ENCODE measurements at places on chromosomes 11 and 22.

- no peak for DNase-seq
These were observed 134.8 kb downstream of the CACNA1I start for GRCh38 chr22:39705386-39705785.

- no peak for DNase-seq
These were observed 46.6 kb upstream of the FADD start for GRCh38 chr11:70156291-70157037.

- no peak for DNase-seq
These were observed 61.8 kb downstream of the IRAG1 start for GRCh38 chr11:10631761-10632160.

DNA sequence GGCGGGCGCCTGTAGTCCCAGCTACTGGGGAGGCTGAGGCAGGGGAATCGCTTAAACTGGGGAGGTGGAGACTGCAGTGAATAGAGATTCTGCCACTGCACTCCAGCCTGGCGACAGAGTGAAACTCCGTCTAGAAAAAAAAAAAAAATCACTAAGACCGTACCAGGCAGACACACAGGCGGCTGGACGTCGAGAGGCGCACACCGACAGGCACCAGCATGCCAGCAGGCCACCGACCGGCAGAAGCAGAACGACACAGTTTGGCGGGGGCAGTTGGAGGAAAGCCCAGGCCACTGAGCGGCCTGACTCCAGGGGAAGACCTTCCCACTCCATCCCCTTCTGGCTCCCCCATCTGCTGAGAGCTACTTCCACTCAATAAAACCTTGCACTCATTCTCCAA lies 17.5 kb downstream of the OR10D3 start:
- DNase-seq = no peak

DNA sequence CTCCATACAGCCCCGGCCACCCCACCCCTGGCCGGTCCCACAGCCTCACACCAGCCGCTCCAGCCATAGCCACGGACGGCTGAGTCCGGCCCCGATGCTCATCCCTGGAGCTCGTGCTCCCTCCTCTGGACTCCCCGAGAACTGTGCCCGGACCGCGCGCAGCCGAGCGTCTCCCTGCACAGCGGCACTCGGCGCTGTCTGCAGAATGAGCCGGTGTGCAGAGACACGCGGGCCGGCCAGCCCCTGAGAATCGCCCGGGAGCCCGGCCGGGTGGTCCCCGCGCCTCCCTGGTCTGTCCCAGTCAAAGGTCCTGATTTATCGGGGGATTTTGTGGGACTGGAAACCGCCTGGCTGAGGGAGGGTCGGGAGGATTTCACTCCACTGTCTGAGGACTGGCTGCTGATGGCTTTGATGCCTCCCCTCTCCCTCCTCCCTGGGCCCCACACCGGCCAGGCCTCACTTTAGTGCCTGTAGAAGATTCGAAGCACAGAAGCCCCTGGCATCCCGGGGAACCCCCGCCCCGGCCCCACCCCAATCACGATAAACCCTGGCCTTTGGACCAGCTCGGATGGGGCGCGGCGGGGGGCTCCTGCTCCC lies 102.7 kb downstream of the BRD1 start:
- peak; percentile 40 for DNase-seq

DNA sequence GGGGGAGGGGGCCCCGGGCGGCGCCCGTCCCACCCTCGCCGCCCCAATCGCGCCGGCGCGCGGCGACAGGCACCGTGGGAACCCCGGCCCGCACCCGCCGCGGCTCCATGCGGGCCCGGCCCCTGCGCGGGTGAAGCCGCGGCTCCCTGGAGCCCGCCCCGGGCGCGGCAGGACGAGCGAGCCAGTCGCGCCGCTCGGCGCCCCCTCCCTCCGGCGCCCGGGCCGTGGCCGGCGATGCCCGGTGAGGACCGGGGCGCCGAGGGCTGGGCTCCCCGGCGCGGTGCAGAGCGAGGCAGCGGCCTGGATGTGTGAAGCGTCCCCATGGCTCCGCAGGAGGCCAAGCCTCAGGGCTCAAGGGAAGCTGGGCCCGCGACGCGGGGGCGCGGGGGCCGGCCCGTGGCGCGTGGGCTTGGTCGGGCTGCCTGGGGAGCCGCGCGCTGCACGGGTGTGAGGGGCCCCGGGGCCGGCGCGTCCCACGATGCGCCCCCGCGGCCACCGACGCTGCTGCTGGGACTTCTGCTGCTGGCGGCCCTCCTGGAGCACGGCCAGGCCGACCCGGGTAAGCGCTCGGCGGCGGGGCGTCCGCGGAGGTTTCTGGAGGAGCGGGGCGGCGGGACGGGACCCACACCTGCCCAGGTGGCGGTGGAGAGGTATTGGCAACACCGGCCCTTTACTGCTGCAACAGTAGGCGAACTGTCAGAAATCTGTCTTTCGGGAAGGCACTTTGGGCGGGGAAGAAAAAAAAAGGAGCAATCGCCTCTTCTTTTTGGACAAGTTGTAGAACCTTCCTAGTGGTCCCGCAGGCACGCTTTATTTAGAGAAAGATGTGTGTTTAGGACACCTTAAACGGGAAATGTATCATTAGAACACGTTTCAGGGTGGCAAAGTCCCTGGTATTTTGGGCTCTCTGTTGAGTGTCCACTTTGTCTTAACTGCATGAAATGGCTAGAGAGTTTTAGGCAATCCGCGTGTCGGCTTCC lies 119.4 kb downstream of the HIPK3 start:
- DNase-seq = peak; percentile 31

GRCh38 chr11:126538071-126538470 lies 182.6 kb downstream of the ST3GAL4 start:
- peak; percentile 91 for DNase-seq

DNA sequence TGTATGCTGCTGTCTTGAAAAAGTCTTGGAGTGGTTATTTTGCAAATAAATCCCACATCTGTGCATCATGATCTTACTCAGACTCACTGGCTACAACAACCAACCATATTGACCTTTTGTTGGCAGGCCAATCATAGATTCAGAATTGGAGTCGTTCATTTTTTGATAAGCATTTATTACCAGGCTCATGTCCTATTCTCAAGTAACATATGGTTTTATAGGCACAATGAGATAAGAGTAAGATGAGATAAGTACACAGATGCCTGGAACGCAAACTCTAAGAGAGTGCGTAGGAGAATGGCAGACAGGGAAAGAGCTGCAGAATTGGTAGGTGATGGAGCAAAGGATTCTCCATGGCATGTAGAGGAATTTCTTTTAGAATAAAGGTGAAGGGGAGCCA lies 71.6 kb upstream of the SLC5A12 start:
- DNase-seq = no peak

DNA sequence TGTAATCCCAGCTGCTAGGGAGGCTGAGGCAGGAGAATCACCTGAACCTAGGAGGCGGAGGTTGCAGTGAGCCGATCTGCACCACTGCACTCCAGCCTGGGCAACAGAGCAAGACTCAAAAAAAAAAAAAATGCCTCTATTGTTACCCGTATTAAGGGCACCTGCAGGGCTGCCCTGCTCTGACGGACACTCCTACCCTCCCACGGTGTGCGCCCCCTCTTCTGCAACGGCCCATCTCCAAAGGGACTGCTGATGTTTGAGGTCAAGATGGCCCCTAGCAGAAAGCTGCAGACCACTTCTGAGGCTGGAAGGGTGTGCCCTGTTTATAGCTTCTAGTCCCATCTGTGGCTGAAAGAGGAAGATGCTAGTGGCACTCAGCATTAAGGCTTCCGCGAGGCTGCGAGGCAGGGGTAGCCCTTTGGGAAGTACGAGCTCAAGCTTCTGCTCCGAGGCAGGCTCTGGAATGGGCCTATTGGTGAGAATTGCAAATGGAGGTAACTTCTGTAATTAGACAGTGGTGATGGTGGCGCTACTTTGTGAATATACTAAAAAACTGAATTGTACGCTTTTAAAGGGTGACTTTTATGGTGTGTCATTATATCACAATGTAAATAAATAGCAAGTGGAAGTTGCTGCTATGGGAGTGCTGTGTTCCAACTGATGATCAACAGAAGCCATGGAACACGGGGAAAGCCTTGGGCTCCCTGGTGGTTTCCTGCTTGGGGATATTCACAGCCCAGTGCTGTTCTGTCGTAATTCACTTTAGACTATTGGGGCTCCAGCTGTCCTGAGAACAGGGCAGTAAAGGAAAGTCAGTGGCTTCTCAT lies 24.3 kb downstream of the ARFGAP2 start:
- no peak for DNase-seq

DNA sequence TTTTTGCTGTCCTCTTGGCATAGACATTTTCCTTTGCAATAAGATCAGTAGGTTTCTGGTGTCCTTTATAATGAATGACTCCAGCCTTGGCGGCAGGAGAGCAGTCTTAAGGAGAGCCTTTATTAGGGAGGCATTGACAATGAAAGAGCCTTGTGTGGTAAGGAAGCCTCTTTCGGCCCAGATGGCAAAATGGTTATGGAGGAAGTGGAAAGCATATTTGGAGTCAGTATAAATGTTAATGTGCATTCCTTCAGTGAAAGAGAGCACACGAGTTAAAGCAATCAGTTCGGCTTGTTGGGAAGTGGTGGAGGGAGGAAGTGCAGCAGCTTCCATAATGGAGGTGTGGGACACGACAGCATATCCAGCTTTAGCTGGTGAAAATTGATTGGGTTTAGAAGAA lies 18.1 kb upstream of the ANO1 start:
- no peak for DNase-seq

DNA sequence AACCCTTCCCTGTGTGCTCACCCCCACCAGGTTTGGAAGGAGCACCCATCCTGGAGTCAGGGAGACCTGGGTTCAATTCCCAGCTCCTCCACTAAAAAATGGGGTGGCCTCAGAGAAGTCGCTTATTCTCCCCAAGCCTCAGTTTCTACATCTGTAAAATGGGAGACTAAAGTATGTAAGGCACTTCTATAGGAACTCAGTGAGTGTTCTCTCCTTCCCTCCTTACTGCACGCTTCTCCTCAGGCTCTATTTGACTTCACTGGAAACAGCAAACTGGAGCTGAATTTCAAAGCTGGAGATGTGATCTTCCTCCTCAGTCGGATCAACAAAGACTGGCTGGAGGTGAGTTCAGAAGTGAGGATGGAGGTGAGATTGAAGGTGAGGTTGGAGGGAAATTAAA lies 11.3 kb downstream of the NCF4 start:
- DNase-seq = no peak
